NCI-H524 treated with DMSO at 0.1 percent for 48 hours (cell line): ENCODE measurements at places on chromosomes 7 and 10.

DNA sequence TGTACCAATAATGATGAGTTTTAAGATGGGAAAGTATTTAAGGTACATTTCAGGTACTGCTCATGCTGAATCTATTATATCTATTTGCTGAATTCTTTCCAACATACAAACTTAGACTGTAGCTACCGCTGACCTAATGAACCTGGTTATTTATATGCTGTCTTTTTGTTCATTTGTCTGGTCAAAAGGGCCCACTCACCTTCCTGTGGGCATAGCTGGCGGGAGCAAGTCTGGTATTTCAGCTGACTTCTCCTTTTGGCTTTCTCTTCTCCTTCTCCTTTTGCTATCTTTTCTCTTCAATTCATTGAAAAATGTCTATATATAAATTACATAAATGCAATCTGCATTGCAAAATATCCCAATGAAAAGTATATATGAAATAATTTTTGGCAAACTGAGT lies 9.5 kb downstream of the PLXDC2 start:
- DNase-seq: no peak

DNA sequence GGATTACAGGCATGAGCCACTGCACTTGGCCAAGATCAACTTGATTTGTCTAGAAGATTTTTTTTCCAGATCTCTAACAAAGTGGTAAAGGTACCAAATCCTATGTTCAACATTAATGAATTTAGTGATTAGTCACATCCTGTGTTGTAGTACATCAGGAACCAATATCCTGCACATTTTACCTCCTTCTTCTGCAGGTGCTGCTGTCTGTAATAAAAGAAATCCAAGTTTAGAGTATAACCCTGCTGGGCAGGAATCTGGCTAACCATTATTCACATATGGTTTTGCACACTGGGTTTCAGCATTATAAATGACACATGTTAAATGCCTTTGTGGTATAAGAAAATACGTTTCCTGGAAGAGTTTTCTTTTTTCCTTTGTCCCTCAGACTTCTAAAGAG lies 10.8 kb downstream of the PARD3 start:
- DNase-seq: no peak

DNA sequence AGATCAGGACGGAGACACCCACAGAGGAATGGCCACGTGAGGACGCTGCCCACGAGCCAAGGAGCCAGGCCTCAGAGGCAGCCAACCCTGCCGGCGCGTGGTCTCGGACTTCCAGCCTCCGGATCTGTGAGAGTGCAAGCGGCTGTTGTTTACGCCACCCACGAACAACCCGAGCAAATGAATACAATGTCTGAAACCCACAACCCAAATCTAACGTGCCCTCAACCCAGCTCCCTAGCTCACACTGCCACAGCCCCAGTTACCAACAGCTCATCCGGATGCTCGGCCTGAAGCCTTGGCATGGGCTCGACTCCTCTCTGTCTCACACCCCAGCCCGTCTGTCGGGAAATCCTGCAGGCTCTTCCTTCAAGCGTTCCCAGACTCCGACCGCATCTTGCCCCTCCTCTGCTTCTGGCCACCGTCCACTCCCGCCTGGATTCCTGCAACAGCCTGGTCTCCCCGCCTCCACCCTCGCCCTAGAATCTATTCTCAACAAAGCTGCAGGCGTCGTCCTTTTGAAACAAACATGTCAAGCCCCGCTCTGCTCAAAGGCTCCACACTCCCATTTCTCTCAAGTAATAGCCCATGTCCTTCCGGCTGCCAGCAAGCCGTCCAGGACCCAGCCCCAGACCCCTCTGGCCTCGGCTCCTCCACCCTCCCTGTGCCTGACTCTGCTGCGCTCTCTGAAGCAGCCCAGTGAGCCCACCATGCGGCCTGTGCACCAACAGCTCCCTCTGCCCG lies 35.3 kb downstream of the STK32C start:
- DNase-seq: no peak

GRCh38 chr10:61503051-61503450 lies 49.9 kb upstream of the TMEM26 start:
- DNase-seq: no peak

- no peak for DNase-seq
Observed at GRCh38 chr7:90178166-90178565, 23.9 kb downstream of the STEAP1 start.

DNA sequence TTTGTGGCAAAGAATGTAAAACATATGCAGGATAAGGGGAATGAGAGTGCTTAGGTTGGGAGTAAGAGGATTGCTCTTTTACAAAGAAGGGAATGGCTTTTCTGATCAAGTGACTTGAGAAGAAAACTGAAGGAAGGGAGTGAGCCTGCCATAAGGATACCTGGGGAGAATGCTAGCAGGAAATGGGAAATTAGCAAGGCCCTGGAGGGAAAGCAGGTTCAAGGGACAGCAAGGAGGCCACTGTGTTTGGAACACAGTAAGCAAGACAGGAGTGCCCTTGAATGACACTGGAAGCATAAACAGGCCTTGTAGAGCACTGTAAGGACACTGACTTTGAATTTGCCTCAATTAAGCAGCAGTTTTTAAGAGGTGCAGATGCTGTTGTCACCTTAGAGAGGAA lies 1069.9 kb downstream of the DNAJB9 start:
- no peak for DNase-seq
